ENCODE measurements at places on chromosomes 7 and 10.
A peak's percentile ranks its signal among the peaks of the same experiment; 100 is the strongest.

DNA sequence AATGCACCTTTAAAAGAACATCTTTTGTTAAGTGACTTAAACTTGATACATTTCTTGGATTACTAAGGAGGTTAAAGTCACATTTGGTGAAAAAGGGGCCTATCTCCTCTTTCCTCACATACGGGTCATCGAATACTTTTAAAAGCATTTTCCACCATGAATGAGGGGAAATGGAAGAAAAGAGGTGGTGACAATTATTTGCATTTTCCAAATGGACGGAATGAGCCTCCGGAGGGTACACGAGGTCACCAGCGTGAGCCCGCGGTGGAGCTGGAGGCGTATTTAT is 1.0 kb upstream of the BMPR1A start:
- DNase-seq, result no peak

- DNase-seq, result no peak
Observed at GRCh38 chr10:79026341-79026761, 42.4 kb upstream of the ZMIZ1 start.

DNA sequence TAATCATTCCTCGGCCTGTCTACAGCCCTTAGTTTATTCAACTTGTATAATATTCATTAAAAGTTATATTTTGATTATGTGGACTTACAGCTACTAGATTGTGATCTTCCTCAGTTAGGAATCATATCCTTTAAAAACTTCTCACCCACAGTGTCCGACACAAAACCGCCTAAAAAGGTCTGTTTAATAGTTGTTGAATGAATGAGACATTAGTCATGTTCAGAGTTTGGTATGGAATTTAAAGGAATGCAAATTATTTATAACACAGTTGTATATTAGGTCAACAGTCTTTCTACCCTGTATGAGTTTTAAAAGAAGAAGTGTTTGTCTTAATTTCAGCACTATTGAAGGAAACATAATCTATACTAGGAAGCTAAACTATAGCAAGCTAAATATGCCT is 390.0 kb downstream of the ARL4A start:
- peak; percentile 11 for DNase-seq

DNA sequence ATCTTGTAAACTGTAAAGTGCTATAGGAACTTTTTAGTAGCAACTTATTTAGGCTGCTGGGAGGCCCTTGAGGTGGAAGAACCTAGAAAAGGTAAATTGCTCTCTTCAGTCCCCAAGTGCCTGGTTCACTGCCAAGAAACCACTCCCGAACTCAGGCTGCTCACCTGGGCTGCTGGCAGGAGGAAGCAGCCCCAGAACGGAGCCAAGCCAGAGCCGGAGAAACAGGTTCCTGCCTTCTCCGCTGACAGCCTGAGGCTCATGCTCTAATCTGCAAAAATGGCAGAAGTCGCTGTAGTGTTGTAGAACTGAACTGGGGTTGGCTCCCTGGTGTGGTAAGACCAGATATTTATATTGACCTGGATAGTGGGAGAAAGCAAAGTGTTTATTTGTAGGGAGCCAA is 136.0 kb downstream of the CUL2 start:
- no peak for DNase-seq

- DNase-seq, result no peak
Observed at GRCh38 chr10:22478555-22479334, 133.4 kb downstream of the SPAG6 start.

All from H54 (cell line).